HS-5 (cell line): ENCODE measurements at places on chromosomes 4 and X.

GRCh38 chr4:151885123-151885522 is 124.3 kb upstream of the GATB start:
- DNase-seq: no peak

GRCh38 chr4:87426865-87427517 is 4.6 kb downstream of the NUDT9 start:
- no peak for DNase-seq

GRCh38 chr4:188459381-188459780 is 320.1 kb downstream of the TRIML1 start:
- DNase-seq: no peak

DNA sequence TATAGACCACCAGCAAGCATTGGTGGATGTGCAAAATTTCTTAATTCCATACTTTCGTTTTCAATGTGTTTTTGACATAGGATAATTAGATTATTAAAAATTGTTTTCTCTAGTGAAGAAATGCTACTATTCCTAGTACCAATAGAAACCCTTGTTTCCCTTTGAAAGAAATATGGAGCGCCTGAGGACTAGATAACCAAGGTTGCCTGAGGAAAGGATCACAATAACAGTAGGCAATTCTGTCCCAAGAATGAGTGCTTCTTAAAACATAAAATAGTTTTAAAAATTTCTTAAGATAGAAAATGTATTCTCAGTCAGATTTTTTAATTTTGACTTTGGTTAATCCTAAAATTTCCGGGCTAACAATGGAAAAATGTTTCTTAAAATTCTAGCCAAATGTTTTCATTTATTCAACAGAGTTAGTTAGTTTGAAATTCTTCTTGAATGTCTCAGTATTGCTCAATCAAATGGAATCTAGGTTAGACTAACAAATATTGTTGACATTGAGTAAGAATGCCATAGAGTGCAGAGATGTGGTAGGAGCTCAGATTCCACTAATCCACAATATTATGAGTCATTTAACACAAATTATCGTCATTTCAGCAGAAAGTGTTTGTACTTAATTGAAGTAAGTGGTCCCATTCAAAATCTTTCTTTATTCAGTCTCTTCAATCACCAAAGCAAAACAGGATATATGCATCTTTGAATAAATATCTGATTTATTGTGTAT is 666.0 kb downstream of the GRID2 start:
- peak; percentile 85 for DNase-seq

- DNase-seq: no peak
Observed at GRCh38 chr4:77827343-77827742, 8.2 kb upstream of the CNOT6L start.

DNA sequence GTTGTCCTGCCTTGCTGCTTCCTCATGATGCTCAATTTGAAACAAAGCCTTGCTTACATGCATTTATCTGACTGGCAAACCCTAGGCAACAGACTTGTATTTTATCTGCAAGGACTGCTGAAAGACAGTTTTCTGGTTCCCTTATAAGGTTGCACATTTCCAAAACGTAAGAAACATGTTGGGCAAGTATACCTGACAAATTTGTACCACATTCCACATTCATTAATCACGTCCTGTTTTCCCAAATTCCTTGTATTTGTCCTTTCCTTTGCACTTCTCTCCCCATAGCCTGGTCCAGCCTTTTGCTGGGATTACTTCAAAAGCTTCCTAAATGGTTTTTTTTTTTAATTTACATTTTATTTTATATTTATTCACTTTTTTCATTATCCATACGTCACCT is 310.1 kb downstream of the PPP3CA start:
- DNase-seq: no peak

DNA sequence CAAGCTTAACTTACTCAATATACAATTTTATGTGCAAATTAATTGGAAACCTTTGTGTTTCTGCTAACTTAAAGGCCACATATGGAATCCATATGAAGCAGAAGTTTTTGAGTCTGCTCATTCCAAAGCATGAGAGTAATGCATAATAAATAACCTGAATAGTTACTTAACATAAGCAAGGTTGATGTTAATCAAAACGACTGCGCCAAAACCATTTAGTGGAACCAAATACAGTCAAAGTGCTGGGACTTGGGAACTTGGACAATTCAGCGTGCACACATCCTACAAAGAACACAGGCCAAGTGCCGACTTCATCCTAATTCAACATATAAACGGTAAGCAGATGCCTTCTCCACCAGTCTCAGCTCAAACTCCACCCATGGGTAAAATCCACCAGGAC is 17.0 kb downstream of the TSPAN5 start:
- DNase-seq: no peak

- no peak for DNase-seq
Observed at GRCh38 chrX:91434351-91435168, at the start of gene PABPC5. Gene PABPC5, plus strand, starts transcription at chrX:91434839. Its CDS starts 739 bp downstream, at chrX:91435578.

- DNase-seq: no peak
Observed at GRCh38 chr4:26772096-26772873, 88.4 kb upstream of the STIM2 start.

GRCh38 chr4:76733068-76733771 is 164.7 kb downstream of the SOWAHB start:
- DNase-seq: no peak
